ENCODE measurements at places on chromosomes 7 and 10. TPM values are rescaled to one million over a fixed set of nuclear protein-coding genes. Genes with fewer than 3 reads are reported as not detected.

Gene SOSTDC1
- not detected for total RNA-seq

- H3K4me1 ChIP-seq = peaks cover 27% of the 10 kb centered on the region
- H3K36me3 ChIP-seq = no peaks in the 10 kb centered on the region
- no peak overlapping the region for H3K27ac ChIP-seq
- H3K27me3 ChIP-seq = peaks cover 8% of the 10 kb centered on the region
- peak; percentile 53 for DNase-seq
- peak overlapping the region; percentile 41 for H3K4me3 ChIP-seq
Measured at GRCh38 chr7:70681469-70682350, 450.2 kb upstream of the GALNT17 start.

DNA sequence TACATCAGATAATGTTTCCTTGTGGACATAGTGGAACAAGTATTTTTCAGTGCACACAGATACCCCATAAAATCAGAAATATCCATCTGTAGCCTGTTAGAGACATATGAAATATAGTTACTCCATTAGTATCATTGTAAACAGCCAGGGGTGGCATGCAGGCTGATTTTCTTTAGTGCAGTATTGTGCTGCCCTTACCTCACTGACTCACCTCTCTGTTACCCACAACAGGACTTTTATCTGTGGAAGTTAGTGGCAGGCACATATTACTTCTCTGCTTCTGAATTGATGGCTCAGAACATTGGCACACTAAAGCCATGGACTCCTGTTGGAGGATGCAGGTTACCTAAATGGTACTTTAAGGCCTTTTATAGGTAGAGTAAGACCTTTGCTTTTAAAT is 70.0 kb downstream of the SLC25A40 start:
- H3K4me3 ChIP-seq = no peak overlapping the region
- DNase-seq = no peak
- H3K27ac ChIP-seq = no peak overlapping the region
- no peaks in the 10 kb centered on the region for H3K4me1 ChIP-seq

DNA sequence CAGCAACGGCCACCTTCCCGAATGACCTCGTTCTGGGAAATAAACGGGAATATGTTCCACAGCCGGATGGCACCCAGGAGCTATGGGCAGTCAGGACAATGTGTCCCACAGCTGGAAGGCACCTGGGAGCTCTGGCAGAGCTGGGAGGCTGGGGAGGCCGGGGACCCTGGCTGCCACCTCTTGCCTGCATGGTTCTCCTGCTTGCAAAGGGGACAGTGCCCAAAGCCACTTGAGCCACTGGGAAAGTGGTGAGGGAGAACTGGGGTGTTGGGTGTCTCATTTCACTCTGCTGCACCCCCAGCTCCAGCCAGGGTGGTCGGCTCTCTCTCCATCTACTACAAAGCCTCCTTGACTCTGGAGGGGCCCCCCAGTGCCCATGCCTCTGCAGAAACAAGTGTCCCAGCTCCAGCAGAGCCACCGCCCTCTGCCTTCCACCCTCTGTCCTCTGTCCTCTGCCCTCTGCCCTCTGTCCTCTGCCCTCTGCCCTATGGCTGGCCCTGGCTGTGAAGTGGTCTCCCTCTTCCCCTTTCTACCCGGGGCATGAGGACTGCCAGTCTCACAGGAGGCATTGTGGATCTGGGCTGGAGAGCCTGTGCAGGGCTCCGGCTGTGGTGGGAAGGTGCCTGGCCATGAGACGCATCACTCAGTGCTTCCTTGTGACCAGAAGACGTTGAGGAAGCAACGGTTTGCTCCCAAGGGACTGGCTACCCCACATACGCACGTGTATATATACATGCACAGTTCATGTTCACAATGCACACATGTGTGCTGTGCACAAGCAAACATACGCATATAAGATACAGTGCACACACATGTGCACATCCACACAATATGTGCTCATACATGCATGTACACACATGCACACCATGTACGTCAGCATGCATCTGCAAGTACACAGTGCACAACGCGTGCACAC is 21.5 kb upstream of the INPP5A start:
- no peaks in the 10 kb centered on the region for H3K36me3 ChIP-seq
- H3K27me3 ChIP-seq = peaks cover 2% of the 10 kb centered on the region
- H3K4me1 ChIP-seq = no peaks in the 10 kb centered on the region
- H3K27ac ChIP-seq = no peak overlapping the region
- no peak overlapping the region for H3K4me3 ChIP-seq

Gene STOX1
- total RNA-seq = 0.29 TPM

- H3K4me1 ChIP-seq = peaks cover 16% of the 10 kb centered on the region
- H3K4me3 ChIP-seq = no peak overlapping the region
- no peak overlapping the region for H3K27ac ChIP-seq
- no peak for DNase-seq
Measured at GRCh38 chr10:100013621-100014020, 3.9 kb upstream of the DNMBP start.

GRCh38 chr7:34991938-34992840 is 45.1 kb downstream of the DPY19L1 start:
- H3K36me3 ChIP-seq = no peaks in the 10 kb centered on the region
- peak overlapping the region; percentile 83 for H3K27ac ChIP-seq
- H3K27me3 ChIP-seq = no peaks in the 10 kb centered on the region

DNA sequence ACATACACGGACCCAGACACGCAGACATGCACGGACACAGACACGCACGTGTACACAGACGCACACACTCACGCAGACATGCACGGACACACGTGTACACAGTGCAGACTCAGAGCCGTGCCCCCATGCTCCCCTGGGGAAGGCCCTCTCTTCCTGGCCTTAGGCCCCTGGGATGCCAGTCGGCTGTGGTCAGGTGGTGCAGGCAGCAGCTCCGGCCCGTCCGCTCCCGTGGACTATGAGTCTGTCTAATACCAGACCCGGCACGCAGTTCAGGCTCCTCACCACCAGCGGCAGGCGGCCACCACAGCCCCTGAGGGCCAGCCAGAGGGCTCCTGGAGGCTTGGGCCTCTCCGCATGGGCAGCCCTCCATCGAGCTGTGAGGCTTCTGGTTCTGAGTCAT is 52.0 kb upstream of the NKX6-2 start:
- H3K4me1 ChIP-seq = no peaks in the 10 kb centered on the region
- peaks cover 7% of the 10 kb centered on the region for H3K27me3 ChIP-seq
- H3K4me3 ChIP-seq = no peak overlapping the region

- no peak overlapping the region for H3K27ac ChIP-seq
- H3K36me3 ChIP-seq = no peaks in the 10 kb centered on the region
- no peaks in the 10 kb centered on the region for H3K4me1 ChIP-seq
Measured at GRCh38 chr10:55160655-55161283, 359.7 kb upstream of the PCDH15 start.

DNA sequence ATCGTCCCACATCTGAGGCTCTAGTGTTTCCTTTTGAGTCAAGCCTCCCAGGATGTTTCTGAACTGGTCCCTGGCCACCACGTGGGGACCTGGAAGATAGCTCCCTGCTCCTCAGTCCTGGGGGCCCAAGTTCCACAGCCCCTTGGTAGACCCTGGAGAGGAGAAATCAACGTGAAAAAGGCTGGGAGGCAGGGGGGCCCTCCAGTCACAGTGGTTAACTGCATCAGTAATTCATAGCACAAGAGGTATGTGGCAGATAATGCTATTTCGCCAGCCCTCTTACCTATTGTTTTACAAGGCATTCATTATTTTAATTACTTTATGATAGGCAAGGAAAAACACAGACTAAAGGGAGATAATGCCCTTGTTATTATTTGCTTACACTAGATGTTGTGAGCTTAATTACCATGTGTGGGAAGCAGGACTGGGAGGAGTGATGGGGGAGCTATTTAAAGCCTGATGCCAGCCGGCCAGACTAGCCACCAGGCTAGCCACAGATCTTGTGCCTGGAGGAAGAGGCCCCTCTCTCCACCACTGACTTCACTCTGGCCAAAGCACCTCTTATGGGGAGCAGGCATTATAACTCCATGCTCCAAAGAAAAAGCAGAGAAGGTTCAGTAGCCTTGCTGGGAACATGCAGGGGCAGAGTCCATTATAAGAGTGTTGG is 230.7 kb downstream of the KCNMA1 start:
- no peak for DNase-seq
- H3K27me3 ChIP-seq = peaks cover 4% of the 10 kb centered on the region
- H3K4me1 ChIP-seq = no peaks in the 10 kb centered on the region
- H3K4me3 ChIP-seq = no peak overlapping the region
- H3K36me3 ChIP-seq = no peaks in the 10 kb centered on the region
- H3K27ac ChIP-seq = no peak overlapping the region

DNA sequence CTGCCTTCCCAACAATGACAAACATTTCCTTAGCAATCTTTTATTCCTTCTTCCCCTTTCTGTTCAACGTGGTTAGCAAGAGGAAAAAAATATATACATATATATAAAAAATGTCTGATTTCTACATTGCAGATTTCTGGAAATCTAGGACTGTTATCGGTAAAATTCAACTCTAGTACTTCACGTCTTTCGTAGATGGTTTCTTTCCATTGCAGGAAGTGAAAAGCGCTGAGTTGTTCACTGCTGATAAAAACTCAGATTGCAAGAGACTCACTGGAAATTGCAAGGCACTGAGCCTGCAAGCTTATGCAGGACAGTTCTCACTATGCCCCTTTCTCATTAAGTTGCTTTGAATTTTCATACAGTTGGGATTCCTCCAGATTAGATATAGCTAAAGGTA is 23.9 kb downstream of the KIN start:
- no peaks in the 10 kb centered on the region for H3K27me3 ChIP-seq
- no peaks in the 10 kb centered on the region for H3K4me1 ChIP-seq
- peaks cover 43% of the 10 kb centered on the region for H3K36me3 ChIP-seq
- DNase-seq = no peak
- H3K4me3 ChIP-seq = no peak overlapping the region
- no peak overlapping the region for H3K27ac ChIP-seq

Gene CDC14C
- total RNA-seq = not detected

GRCh38 chr10:115084277-115084850 is 8.8 kb upstream of the ATRNL1 start:
- H3K4me1 ChIP-seq = no peaks in the 10 kb centered on the region
- H3K27ac ChIP-seq = no peak overlapping the region
- no peak for DNase-seq

DNA sequence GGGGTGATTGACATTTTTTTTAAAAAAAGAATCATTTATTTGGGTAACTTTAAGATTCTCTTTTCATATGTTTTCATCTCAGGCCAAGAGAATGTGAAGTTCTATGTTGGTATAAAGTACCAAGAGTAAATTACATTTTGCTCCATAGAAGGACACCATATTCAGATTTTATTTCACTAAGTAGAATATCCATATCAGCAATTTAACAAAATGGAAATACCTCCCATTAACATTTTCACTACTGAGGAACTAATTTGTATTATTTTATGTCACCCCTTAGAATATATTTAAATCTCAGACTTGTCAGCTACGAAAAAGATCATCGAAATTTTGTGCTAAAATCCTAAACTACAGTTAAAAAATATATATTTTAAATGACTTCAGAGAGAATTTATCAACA is 274.3 kb downstream of the SEMA3D start:
- H3K36me3 ChIP-seq = no peaks in the 10 kb centered on the region
- H3K4me1 ChIP-seq = no peaks in the 10 kb centered on the region
- no peaks in the 10 kb centered on the region for H3K27me3 ChIP-seq
- H3K4me3 ChIP-seq = no peak overlapping the region
- H3K27ac ChIP-seq = no peak overlapping the region
- no peak for DNase-seq

DNA sequence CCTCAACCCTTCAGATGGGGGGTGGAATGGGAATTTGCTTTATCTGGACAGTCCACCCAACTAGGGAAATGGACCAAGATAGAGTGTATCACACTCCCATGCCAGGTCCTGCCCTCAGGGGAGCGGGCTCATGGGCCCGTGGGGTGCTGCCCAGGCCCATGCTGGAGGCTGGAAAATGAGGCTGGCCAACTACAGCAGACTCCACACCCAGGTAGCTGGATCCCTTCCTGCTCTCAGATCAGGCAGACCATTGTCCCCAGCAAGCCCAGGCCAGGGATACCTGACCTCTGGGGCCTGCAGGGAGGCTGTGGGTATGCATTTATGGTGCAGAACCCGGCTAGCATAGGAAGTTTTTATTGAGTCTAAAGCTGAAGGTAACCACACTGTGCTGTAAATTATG is 162.4 kb downstream of the TCERG1L start:
- no peak overlapping the region for H3K27ac ChIP-seq
- no peaks in the 10 kb centered on the region for H3K27me3 ChIP-seq
- H3K4me1 ChIP-seq = no peaks in the 10 kb centered on the region
- H3K36me3 ChIP-seq = peaks cover 2% of the 10 kb centered on the region
- H3K4me3 ChIP-seq = no peak overlapping the region

GRCh38 chr10:7546385-7546967 is 120.3 kb downstream of the ITIH5 start:
- no peaks in the 10 kb centered on the region for H3K27me3 ChIP-seq
- no peak overlapping the region for H3K27ac ChIP-seq
- H3K4me3 ChIP-seq = no peak overlapping the region
- no peak for DNase-seq

DNA sequence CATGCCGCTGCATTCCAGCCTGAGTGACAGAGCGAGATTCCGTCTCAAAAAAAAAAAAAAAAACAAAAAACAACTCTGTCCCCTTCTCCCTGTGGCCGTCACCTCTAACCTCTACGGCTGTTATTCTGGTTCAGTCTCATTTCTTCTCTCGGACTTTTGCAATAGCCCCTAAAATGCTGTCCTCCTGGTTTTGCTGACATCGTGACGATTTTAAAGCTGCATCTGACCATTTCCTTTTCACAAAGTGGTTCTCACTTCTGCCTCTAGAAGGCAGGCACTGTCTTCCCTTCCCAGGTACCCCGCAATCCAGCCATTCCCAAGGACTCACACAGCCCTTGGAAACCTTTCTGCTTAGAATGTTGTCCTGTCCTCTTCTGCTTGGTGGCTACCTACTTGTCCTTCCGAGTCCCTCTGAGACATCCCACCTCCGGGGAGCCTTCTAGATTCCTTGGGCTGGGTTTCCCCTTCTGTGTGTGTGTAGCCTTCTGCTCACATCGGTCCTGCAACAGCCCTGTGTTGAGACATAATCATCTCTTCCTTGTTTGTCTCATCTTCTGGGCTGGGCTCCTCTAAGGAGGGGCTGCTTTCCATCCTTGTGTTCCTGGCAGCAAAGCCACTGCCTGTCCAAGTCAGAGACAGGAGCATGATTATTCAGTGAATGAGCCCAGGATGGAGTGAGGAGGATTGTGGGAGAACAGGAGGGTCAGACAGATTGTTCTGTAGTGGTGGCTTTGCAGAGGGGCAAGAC is 83.1 kb downstream of the GRK5 start:
- H3K4me1 ChIP-seq = peaks cover 54% of the 10 kb centered on the region
- no peaks in the 10 kb centered on the region for H3K27me3 ChIP-seq
- no peak overlapping the region for H3K27ac ChIP-seq

Gene FAM237B
- total RNA-seq = not detected

Gene CRTAC1
- not detected for total RNA-seq

- H3K27ac ChIP-seq = no peak overlapping the region
- H3K4me3 ChIP-seq = no peak overlapping the region
- peaks cover 2% of the 10 kb centered on the region for H3K27me3 ChIP-seq
- H3K4me1 ChIP-seq = no peaks in the 10 kb centered on the region
Measured at GRCh38 chr7:82517050-82517449, 73.5 kb upstream of the CACNA2D1 start.

Gene TAS2R4
- total RNA-seq = 0.62 TPM

GRCh38 chr10:132900211-132900756 is 42.1 kb downstream of the CFAP46 start:
- DNase-seq = no peak
- no peak overlapping the region for H3K27ac ChIP-seq
- peaks cover 1% of the 10 kb centered on the region for H3K27me3 ChIP-seq
- H3K36me3 ChIP-seq = no peaks in the 10 kb centered on the region
- no peak overlapping the region for H3K4me3 ChIP-seq
- peaks cover 12% of the 10 kb centered on the region for H3K4me1 ChIP-seq

Measured in activated CD4-positive, alpha-beta memory T cell treated with anti-CD3 and anti-CD28 coated beads for 36 hours (primary cell).